IMR-90 (cell line): ENCODE measurements at places on chromosomes 4 and X.

- DNase-seq = no peak
These were observed 483.6 kb downstream of the GABRG1 start for GRCh38 chr4:45640281-45640680.

DNA sequence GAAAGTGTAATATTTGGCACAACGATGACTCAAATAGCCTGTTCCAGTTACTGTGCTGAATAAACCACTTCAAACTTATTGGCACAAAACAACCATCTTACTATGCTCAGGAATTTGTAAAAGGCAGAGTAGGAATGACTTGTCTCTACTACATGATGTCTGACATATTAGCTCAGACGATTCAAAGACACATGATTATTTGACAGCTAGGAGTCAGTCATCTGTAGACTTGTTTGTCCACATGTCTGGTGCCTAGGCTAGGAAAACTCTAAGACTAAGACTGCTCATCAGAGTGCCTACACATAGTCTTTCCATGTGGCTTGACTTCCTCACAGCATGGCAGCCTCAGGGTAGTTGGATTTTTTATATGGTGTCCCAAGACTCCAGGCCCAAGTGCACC lies 154.5 kb downstream of the FANCB start:
- DNase-seq = peak; percentile 10

GRCh38 chr4:42487230-42487629 lies 89.9 kb downstream of the SHISA3 start:
- no peak for DNase-seq

GRCh38 chrX:31092476-31092875 lies 20.6 kb upstream of the FTHL17 start:
- DNase-seq = no peak
